ENCODE measurements at places on chromosomes 5 and 9.

DNA sequence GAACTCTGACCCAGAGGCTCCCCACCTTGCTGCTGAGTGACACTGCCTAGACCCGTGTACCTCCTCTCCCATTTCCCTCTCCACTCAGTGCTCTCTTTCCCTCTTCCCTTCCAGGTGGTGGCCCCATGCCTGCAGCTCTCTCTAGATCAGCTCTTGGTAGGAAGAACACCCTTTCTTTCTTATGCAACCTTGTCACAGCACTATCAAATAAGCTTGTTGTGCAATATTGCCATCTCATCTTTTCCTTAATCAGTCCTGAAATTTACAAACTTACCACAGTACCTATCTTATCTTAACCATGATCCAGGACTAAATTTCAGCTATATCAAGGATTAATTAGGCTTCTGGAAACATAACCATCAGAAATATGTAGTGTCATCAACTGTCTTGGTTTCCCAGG is 88.6 kb downstream of the ZFAND5 start:
- DNase-seq: no peak

DNA sequence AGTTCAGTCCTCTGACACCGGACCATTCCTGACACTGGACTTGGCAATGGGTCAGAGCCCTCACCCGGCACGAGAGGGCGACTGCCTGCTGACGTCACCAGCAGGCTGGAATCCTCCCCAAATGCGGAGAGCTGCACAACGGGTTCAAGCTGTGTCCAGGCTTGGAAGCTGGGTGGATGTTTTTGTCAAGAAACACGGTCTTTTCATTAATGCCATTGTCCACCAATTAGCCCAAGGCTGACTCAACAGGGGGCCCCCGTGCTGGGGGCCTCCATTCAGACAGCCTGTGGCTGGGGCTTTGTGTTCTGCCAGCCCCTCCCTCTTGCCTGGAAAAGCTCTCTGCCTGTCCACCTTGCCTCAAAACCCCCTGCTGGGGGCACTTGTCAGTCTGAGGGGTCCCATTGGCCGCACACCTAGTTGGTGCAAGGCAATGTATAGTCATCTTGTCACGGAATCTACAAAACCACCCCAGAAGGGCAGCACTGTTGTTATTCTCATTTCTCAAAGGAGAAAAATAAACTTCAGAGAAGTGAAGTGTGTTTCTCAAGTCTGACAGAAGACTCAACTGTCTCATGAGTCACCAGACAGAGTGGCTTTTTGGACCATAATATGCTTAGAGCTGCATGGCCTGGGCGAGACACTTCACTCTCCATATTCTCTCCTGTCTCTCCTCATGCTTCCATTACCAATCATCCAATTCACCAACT is 24.6 kb downstream of the NDUFA8 start:
- DNase-seq: peak; percentile 60

DNA sequence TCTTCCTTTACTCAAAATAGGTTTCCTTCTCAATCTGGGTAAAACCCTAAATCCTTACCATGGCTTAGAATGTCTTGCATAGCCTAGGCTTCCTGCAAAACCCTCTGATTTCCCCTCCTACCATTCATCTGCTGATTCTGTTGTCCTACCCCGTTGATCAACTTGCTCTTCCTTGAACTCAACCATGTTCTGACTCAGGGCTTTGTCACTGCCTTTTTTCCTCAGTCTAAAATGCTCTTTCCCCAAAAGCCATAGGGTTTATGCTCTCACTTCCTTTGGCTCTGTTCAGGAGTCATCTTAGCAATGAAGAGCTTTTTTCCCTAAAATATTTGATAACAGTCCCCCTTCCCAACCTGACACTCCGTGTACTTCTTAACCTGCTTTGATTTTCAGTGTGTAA is 79.4 kb upstream of the IZUMO3 start:
- DNase-seq: no peak

DNA sequence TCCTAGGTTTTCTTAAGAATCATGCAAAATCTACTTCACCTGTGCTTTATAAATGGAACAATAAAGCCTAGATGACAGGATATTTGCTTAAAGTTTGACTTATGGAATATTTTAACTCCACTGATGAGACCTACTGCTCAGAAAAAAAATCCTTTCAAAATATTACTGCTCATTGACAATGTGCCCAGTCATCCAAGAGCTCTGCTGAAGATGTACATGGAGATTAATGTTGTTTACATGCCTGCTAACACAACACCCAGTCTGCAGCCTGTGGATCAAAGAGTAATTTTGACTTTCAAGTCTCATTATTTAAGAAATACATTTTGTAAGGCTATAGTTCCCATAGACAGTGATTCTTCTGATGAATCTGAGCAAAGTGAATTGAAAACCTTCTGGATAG is 889.6 kb downstream of the CDH18 start:
- no peak for DNase-seq

GRCh38 chr9:121321016-121321503 is 49.0 kb downstream of the STOM start:
- no peak for DNase-seq

- no peak for DNase-seq
Measured at GRCh38 chr9:116198344-116198743, 44.8 kb downstream of the PAPPA start.

DNA sequence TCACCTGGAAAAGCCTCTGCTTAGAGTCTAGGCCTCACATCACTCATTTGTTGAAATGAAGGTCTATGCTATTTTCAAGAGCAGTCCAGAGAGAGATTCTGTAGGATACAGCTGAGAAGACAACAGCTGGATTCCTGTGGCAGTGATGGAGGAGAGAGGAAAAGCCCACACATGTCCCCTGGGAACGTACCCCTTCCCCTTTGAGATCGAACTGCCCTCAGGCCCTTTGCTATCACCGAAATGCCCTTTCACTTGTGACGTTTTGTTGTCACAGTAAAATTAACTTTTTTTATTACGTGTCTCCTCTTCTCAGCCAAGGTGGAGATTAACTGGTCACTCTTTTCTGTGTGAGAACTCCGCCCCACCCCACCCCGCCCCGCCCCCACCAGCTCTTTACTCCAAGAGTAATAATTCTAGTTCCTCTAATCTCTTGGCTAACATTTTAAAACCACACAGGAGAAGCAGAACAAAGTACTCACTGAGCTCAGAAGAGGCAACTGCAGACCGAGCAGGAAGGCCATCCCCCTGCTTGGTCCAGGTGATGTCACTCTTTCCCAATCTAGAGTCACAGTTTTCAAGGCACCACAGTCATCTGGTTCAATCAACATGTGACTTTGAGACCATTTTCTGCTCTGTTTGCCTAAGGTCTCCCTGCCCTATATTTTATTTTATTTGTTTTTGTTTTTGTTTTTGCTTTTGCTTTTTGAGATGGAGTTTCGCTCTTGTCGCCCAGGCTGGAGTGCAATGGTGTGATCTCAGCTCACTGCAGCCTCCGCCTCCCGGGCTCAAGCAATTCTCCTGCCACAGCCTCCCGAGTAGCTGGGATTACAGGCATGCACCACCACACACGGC is 105.6 kb downstream of the SUSD1 start:
- no peak for DNase-seq

DNA sequence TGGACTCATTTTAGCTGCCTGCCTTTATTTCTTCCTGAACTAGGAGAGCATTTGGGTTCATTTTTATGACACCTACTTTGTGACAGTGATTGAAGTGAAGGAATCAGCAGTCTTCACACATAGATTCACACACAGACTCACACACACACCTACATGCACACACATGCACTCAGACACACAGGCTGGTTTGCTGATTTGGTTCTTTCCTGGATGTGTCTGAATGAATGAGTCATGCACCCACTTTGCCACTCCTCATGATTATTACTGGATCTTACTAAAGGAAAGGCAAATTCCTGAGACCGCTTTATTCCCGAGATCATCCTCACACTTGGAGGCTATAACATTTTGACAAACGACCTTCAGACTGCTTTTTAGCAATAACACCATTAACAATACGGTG is 529.5 kb downstream of the AGTPBP1 start:
- DNase-seq: no peak

- no peak for DNase-seq
Measured at GRCh38 chr9:10050016-10050415, 562.8 kb downstream of the PTPRD start.

GRCh38 chr5:120454094-120454798 is 9.9 kb upstream of the PRR16 start:
- peak; percentile 29 for DNase-seq

DNA sequence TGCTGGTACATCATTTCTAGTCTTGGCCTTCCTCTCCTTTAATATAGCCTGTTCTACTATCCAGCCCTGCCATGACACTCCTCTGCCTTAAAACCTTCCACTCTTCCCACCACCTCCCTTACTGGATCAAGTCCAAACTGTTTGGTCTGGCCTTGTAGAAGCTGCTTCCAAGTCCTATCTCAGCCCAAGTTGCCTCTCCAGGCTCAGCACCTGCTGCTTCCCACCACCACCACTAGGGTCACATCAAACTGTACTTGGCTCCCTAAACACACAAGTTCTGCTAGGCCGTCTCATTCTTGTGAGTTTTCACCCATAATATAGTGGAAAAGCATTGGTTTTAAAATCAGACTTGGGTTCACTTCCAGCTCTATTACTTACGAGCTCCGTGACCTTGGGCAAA is 1.4 kb downstream of the NDUFA8 start:
- peak; percentile 53 for DNase-seq

- DNase-seq: no peak
Measured at GRCh38 chr9:131467214-131467935, 35.3 kb upstream of the POMT1 start.

- peak; percentile 50 for DNase-seq
Measured at GRCh38 chr5:160310552-160311295, 1.6 kb downstream of the CCNJL start.
